ENCODE measurements at places on chromosomes 5 and 9.
A peak's percentile ranks its signal among the peaks of the same experiment; 100 is the strongest.

DNA sequence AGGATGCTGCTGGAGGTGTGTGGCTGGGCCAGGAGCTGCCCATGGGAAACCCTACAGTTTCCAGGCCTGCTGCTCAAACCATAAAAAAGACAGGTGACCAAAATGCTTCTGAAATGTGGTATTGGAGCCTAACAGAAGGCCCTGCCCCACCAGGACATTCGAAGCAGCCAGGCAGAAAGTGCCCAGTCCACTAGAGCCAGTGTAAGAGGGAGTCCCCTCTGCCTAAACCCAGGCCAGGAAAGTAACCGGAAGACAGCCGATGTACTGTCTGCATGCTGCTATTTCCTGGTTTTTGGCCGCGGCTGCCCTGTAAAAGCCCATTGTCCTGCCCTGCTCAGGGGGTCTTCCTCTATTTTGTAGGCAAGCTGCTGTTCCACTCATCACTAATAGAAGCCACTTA is 150.7 kb upstream of the IRX2 start:
- DNase-seq = no peak

GRCh38 chr5:178325679-178326373 is 93.2 kb upstream of the PHYKPL start:
- no peak for DNase-seq

DNA sequence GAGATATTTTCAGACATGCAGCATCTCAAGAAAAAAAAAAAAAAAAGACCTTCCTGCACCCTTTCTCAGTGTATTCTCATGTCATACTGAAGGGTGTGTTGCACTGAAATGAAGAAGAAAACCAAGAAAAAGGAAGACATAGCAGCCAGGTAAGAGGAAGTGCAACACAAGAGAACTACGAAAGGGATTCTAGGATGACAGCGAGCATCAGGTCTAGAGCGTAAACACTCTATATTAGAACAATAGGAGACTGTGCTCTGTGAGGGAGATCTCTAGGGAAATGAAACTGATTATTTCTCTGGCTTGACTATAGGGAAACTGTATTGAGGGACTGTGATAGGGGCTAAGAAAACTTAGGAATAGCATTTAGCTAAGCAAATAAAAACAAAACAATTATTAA is 30.0 kb downstream of the BTF3 start:
- DNase-seq = no peak

GRCh38 chr9:110049699-110050450 is 158.1 kb downstream of the C9orf152 start:
- peak; percentile 48 for DNase-seq

GRCh38 chr5:127086589-127086988 is 13.3 kb upstream of the C5orf63 start:
- DNase-seq = no peak

GRCh38 chr9:68738358-68738757 is 33.3 kb downstream of the PIP5K1B start:
- no peak for DNase-seq

GRCh38 chr9:6441269-6441668 is 28.3 kb downstream of the UHRF2 start:
- no peak for DNase-seq

- DNase-seq = no peak
Measured at GRCh38 chr9:83582029-83582428, 40.9 kb upstream of the IDNK start.

DNA sequence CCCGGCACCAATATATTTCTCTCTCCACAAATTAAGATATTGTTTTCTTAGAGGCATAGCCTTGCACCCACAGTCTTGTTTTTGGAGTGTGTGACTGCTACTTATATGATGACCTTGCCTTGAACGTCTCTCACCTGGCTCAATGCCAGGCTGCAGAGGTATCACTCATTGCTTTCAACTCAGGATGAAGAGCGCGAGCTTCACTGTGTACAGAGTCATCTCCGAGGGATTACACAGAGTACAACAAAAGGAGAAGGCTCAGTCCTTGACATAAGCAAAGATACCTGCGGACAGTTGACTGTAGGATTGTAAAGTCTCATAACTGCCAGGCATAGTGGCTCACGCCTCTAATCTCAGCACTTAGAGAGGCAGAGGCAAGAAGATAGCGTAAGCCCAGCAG is 53.8 kb downstream of the CD180 start:
- no peak for DNase-seq

GRCh38 chr9:123168586-123168985 is 99.8 kb downstream of the STRBP start:
- DNase-seq = no peak

DNA sequence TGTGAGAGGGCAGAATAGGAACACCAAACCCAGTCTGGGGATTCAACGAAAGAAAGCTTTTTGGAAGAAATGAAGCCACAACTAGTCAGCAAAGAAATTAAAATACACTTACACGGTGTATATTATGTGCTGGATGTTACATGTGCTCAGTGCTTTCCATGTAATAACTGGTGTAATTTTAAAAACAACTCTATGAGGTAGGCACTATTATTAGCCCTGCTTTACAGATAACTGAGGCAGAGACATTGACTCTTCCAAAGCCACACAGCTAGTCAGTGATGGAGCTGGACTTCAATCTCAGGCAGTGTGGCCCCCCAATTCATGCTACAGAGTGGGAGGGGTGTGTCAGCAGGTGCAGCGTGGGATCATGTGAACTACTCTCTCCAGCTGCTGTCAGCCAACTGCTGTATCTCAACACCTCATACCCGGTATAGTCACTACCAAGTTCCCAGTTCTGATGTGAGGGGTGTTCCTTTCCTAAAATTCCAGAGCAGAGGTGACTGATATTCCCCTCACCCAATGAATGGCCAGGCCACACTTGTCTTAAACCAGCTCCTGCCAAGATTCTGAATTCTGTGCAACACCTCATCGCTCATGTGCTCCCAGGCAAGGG is 33.8 kb upstream of the TJP2 start:
- no peak for DNase-seq

- no peak for DNase-seq
Measured at GRCh38 chr9:75499812-75500211, 390.7 kb upstream of the PCSK5 start.

- DNase-seq = no peak
Measured at GRCh38 chr9:14344053-14344524, 30.1 kb upstream of the NFIB start.

- no peak for DNase-seq
Measured at GRCh38 chr5:81556809-81557208, 162.9 kb upstream of the ACOT12 start.

DNA sequence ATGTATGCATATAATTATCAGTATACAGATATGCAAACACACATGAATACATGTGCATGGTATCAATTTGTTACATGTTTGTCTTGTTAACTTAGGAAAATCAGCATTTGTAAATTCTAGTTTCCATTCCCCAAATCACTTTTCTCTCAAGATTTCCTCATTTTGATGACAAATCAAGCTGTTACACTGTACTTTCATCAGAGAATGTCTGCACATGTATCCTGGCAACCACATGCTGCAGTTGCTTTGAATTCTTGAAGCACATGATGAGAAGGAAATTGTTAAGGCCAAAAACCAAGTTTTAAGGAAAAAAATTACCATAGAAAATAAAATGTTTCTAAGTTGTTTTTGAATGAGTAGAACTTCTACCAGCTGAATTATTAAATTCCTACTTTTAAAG is 1834.5 kb downstream of the EFNA5 start:
- no peak for DNase-seq

DNA sequence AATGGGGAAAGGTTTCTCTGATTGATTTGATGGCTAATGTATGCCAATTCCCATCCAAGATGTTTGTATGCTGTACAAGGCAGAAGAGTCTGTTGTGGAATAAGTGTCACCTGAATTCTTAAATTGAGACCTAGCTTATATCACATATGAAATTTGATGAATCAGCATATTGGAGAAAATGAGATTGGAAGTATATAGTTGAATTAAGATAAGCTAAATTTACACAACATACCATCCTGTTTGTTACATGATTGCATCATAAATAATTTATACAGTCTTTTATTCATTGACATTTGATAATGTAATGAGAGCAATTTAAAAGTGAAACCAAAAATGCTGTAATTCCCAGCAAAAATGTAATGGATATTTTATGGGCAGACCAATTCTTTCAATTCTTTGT is 1.1 kb downstream of the CWC27 start:
- no peak for DNase-seq

DNA sequence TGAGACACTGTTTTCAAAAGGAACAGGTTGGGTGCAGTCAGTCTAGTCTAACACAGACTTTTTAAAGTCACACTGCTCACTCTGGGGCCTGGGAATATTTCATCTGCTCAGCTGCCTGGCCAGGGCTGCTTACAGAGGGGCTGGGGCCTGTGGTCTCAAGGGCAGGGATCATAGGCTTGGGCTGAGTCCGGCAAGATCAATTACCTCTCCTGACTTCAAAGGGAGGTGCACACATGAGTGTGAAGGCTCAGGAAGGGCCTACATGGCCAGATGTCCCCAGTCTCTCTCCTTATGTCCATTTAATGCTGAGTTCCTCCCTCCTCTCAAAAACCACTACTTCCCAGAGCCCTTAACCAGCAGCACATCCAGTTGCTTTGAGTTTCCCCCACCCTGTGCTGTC is 247.2 kb downstream of the HSPA4 start:
- no peak for DNase-seq

DNA sequence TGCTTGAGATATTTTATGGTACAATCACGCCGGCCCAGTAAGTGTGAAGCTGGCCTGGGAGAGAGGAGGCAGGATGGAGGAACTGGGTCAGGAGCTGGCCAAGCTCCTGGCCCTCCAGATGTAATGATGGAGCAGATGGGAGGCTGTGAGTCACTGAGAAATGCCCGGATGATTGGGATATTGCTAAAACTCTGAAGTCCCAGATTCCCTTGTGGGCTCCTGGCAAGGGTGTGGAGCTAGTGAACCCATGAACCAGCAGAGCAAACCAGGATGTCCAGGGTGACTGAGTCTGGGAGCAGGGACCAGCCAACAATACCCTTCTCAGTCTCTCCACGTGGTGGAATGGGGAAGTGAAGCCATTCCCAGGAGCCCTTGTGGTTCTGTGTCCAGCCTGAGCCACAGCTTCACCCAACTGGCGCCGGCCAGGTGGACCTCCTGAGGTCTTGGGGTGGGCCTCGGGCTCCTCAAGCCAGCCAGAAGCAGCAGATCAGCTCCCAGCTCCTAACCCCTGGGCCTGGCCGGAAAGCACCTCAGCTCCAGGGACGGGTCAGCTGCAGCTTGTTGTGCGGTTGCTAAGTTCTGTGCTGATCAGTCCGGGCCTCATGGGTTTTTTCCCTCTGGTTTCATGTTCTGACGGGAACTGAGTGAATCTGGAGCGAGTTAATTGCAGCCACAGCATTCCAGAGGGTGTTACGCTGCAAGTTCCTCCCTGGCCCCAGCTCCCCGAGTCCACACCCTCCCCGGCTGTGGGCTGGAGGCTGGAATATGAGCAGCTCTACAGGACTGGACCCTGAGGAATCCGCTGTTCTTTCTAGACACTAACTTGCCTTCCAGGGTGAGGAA is 37.6 kb downstream of the DUSP1 start:
- no peak for DNase-seq

- no peak for DNase-seq
Measured at GRCh38 chr5:34737731-34738130, 81.6 kb downstream of the RAI14 start.

DNA sequence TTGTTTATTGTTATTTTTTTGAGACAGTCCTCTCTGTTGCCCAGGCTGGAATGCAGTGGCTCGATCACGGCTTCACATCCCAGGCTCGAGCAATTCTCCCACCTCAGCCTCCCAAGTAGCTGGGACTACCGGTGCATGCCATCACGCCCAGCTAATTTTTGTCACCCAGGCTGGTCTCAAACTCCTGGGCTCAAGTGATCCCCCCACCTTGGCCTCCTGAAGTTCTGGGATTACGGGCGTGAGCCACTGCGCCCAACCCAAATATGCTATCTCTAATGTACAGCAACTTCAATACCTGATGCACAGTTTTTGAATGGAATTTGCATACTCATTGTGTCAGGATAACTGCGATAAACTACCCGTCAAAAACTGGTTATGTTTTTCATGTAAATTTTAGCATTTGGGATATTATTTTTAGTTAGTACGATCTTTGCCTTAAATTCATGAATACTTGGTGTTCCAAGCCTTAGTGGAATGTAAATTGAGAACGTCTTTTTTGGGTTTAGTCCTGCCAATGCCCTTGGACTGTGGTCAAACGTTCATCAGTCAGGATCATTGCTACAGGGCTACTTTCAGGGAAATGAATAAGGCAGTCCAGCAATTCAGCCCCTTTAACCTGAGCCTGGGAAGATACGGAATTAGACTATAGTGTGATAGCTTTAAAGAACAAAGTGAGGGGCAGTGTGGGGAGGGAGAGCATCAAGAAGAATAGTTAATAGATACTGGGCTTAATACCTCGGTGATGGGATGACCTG is 4.4 kb downstream of the UGCG start:
- no peak for DNase-seq

- no peak for DNase-seq
Measured at GRCh38 chr5:68147659-68148058, 67.9 kb upstream of the PIK3R1 start.

DNA sequence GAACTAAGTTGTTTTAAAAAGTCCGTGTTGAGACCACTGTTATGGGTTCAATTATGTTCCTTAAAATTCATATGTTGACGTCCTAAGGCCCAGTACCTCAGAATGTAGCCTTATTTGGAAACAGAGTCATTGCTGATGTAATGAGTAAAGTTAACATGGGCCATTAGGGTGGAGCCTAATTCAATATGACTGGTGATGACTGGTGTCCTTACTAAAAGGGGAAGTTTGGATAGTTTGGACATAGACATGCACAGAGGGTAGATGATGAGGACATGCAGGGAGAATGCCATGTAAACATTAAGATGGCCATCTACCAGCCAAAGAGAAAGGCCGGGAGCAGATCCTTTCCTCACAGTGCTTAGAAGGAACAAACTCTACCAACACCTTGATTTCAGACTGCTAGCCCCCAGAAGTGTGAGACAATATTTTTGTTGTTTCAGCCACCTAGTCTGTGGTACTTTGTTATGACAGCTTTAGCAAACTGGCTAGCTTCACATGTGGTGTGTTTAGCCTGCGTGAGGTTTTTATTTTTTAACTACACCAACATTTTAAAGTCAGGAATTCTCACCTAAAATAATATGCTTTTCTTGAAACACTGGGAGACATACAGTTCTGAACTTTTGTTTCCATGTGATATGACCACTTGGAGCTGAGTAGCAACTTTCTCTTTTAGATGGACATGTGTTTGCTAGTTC is 135.3 kb downstream of the YIPF5 start:
- no peak for DNase-seq

- no peak for DNase-seq
Measured at GRCh38 chr5:124642151-124642550, 104.3 kb downstream of the ZNF608 start.

GRCh38 chr5:134100283-134101091 is 14.0 kb upstream of the TCF7 start:
- peak; percentile 36 for DNase-seq

DNA sequence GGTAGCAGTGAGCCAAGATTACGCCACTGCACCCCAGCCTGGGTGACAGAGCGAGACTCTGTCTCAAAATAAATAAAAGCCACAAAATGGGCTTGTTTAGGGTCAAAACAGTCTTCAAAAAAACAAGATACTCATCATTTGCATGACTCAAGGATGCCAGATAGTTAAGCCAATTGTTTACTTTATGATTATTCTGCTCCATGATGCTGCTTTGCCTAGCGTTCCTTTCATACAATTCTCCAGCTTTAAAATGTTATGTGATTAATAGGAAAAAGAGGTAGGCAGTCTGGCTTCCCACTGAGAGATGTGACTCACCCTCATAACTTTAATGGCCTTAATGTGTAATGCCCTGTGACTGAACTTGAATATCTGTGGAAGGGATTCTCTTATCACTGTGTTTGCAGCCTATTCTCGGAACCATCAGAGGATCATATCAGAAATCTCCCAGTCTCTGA is 364.6 kb upstream of the TRPC7 start:
- DNase-seq = no peak

- DNase-seq = no peak
Measured at GRCh38 chr5:68290260-68290674, 74.7 kb downstream of the PIK3R1 start.
